HL-60 (cell line): ENCODE measurements at places on chromosomes 2 and 18.
A peak's percentile ranks its signal among the peaks of the same experiment; 100 is the strongest.

DNA sequence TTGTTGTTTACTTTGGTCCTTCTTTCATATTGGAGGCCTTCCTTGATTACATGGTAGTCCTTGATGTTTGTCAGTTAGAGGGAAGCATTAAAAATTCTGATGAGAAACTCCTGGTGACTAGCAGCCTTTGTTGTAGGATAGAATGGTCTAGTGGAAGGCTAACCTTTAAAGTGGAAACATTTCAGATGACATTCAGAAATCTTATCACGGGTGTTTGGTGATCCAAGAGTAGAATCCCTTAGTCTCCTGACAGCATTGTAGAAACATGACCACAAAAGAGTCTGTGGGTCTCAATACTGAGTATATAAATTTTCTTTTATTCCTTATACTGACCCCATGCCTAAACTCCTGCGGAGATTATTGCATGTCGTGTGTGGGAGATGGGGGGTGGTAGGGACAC, 13.4 kb downstream of the MARCHF7 start:
- no peak for DNase-seq

GRCh38 chr2:209380293-209380692, 43.6 kb upstream of the MAP2 start:
- no peak for DNase-seq

DNA sequence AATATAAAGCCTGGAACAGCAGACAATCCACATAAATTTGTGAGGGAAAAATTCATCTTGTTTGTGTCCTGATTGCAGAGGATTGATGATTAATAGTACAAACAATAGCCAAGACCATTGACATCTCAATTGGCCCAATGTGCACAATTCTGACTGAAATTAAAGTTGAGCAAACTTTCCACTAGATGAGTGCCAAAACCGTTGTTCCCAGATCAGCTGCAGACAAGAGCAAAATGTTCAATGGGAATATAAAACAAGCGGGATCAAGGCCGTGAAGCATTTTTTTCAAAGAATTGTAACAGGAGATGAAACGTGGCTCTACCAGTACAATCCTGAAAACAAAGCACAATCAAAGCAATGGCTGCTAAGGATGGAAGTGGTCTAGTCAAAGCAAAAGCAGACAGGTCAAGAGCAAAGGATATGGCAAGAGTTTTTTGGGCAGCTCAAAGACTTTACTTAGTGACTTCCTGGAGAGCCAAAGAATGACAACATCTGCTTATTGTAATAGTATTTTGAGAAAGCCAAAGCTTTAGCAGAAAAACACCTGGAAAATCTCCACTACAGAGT, 55.9 kb upstream of the KIF5C start:
- no peak for DNase-seq

DNA sequence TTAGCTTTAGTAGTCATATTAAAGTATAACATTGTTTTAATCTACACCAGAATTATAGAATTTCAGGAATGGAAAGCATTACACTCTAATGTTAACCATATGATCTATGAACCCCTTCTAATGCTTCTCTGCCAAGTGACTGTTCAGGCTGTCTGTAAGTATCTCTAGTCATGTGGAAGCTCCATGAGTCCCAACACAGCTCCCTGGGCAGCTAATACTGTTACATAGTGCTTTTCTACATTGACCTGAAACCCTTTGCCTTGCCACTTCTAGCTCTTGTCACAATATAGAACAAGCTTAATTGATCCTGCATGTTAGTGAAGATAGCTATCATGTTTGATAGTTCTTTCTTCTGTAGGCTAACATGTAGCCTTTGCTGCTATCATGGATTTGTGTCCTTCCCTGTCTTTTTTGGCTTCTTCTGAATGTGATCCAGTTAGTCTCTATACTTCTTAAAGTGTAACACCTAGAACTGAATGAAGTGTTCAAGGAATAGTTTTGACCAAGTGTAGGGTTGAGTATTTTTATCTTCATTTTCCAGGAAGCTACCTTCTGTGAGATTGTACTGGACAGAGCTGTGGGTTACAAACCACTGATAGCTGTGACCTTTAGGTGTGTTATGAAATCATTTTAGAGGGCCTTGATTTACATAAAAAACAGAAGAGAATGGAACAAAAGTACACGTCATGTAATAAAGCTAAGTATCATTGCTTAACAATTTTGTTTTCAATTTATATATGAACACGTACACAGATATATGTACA, 23.7 kb downstream of the BABAM2 start:
- DNase-seq: no peak

DNA sequence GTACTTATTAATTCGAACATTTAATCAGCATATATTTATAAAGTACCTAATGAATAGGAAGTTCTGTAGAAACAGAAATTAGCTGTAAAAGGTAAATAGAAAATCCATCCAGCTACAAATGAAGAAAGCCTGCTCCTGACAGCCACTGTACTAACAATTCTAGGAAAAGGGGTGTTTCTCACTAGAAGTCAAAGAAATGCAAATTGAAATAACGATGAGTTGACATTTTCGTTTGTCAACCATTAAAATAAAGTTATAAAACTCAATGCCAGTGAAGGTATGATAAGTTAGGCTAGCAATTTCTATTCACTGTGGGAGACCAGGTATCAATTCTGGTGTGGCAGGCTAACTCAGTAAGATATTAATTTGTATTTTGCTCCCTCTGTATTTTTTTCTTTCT, 198.0 kb downstream of the ARL4C start:
- DNase-seq: no peak

DNA sequence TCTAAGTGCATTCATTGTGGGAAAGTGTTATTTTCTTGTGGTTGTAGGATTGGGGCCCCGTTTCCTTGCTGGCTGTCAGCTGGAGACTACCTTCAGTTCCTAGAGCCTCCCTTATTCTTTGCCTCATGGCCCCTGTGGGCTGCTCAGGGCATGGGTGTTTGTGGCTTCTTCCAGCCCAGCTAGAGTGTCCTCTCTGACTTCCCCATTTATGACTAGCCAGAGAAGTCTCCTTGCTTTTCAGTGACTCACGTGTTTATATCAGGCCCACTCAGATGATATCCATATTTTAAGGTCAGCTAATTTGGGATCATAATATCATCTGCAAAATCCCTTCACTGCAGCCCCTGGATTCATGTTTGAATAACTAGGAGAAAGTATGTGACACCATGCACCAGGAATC, 62.8 kb downstream of the DTNA start:
- DNase-seq: peak; percentile 17

DNA sequence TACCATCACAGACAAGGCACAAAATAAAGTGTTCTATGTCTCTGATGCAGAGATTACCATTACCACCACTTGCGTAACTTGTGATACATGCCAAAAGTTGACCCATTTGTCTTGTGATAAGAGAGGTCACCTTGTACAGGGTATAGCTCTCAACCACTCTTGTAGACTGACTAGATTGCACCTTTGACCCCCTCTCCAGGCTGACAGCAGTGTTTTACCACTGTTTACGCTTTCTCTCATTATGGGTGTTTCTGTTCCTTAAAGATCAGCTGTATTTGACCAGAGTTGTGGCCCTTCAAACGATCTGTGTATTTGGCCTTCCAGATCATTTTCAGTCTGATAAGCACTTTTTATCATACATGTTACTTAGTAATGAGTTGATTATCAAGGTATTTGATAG, 215.7 kb upstream of the HNMT start:
- DNase-seq: no peak

DNA sequence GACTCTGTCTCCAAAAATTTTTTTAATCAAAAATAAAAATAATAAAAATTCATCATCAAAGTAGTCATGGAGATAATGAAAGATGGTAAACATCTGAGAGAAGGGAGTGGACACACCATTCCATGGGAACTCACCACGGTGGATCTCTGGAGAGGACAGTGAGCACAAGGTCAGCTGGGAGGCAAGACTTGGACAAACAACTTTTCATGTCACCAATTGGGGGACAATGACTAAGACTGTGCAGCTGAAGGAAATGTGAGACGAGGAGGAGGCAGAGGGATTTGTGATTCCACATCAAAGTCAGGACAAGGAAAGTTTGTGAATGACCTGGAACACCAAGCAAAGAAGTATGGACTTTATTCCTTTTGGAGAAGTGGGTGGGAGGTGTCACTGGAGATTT, 121.0 kb upstream of the SH3BP4 start:
- DNase-seq: no peak

DNA sequence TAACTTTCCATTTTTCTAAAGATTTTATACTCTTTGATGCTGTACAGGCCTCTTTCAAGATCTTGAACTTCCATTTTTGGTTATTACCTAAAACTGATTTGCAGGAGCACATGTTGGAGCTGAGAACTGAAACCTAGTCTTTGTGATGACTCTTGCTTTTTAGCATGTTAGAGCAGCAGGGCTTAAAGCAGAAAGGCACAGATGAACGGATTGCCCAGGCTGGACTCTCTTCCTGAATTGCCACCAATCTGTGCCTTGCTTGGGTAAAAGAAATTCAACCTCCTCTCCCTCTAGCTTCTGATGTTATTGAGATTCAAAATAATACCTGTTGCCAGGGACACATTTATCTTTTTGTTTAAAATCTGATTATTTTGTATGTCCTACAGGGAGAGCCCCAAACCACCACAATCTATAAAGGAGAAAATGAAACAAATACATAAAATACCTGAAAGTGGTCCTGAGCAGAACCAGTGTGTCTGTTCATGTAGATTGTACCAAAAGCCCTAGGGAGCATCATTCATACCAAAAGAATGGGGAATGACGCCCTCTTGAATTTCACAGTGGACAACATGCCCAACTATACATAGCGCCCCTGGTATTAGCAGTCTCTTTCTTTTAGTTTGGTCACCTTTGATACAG, 277.0 kb upstream of the MAP2 start:
- DNase-seq: no peak

DNA sequence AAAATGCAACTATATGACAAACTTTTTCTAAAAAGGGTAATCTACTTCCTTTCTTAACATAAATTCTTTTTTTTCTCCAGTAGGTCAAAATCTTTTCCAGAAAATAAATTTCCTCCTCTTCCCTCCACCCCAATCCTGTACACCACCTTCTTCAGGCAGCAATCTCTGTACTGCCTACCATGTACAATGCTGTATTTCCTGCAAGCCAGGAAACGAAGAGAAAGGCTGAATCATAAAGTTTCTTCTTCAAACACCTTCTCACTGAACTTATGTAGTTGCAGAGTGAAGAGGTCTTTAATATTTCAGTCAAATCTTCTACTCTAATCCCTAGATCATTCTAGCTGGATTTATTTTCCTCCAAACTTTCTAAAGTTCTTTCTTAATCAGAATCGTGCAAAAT, 18.2 kb upstream of the C2orf66 start:
- no peak for DNase-seq

DNA sequence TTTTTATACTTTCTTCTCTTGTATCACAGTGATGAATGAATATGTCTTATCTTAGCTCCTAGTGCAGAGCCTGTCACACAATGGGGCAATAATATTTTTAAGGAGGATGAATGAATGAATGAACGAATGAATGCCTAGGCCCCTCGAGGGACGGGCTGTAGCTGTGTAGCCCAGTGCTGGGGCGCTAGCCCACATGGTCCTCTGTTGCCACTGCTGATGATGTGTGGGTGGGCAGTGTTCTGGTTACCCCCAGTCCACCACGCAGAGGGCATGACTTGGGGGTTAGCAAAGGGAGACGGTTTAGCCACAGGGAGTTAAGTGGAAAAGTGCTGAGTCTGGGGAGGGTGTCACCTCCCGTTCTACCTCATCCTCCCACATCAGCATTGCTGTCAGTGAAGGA, 134.2 kb downstream of the SMAD7 start:
- DNase-seq: no peak

DNA sequence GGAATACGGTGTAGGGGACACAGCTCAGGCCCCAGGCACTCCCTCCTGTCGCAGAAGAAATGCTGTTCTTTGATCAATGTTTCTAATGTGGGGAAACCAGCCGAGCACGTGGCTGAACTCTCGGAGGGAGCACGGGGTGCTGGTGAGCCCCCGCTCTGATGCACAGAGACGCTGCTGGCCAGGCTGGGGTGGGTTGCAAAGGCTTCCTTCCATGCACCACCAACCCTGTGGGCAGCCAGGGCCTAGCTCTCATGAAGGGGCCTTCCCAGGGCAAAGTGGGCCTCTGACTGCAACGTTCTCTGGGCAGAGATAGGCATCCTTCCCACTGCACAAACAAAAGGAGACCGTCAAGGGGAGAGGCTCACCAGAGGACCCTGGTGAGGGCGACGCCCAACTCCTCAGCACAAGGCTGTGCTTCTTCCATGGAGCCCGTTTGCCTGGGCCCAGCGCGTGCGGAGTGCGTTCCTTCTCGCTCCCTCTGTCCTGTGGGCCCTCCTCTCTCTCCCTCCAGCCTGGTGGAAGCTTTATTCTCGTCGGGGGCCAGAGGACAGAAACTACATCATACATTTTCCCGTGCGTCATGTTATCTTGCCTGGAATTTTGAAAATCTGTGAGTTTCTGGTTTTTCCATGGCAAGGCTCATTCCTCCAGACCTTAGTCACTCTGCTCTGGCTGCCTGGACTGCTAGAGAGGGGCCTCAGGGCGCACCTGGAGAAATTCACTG, 61.1 kb upstream of the SP3 start:
- no peak for DNase-seq
